ENCODE measurements at places on chromosomes 3 and 15.
A peak's percentile ranks its signal among the peaks of the same experiment; 100 is the strongest.

- no peak for DNase-seq
Measured at GRCh38 chr3:37849146-37849923, 12.3 kb upstream of the CTDSPL start.

- peak; percentile 22 for DNase-seq
Measured at GRCh38 chr3:196740481-196741248, 1.0 kb downstream of the PAK2 start.

GRCh38 chr3:65659396-65659795, 379.3 kb downstream of the MAGI1 start:
- DNase-seq, result no peak

DNA sequence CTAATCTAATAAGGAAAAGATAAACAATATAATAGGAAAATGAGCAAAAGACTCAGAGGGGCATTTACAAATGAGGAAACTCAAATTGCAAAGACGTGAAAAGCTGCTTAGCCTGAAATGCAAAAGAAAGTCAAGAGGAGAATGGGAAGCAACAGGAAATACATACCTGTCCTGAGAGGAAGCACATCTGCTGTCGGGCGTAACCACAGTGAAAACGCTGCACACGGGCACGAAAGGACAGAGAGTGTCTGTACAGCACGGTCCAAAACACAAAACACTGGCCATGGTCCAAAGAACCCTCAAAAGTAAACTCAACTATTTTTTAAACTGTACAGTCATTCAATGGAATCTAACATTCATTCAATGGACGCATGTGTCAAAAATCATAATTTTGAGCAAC, 100.6 kb downstream of the CHSY1 start:
- no peak for DNase-seq

DNA sequence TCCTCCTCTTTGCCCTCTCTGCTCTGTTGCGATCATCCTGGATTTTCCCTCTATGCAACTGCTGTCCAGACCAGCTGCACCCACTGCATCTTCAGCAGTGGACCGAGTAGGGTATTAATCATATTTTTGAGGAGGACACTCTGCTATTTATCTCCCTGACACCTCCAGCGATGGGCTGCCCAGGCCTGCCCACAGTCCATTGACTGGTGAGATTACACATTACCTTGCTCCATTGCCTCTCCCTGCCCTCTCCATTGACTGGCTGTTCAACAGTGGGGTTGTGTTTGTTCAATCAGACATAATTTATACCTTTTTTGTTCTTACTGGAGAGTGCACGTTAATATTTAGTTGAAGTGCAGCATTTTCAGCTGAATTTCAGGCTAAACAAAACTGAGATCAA, 559.3 kb upstream of the ARRDC4 start:
- no peak for DNase-seq

- no peak for DNase-seq
Measured at GRCh38 chr3:175295248-175296130, 436.4 kb downstream of the NAALADL2 start.

DNA sequence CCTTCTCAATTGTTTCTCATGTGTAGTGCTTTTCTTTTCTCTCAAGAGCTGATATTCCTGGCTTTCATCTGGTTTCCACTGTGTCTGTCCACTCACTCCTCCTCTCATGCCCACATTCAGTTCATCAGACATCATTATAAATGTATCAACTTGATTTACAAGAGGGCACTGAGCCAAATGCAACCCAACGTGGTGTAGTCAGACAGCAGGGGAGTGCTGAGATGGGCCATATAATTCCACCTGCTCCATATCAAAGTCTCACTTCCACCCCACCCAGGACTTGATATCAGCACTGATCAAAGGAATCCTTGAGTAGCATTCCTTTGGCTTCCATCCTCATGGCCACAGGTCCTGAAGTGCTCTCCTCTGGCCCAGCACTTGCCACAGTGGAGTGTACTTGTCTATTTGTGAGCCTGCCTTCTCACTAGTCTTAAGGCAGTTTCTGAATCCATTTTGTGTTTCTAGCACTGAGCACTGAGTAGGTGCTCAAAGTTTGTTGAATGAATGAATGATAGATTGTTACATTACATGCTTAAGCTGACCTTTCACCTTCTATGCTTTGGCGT, 252.8 kb downstream of the CLSTN2 start:
- no peak for DNase-seq

DNA sequence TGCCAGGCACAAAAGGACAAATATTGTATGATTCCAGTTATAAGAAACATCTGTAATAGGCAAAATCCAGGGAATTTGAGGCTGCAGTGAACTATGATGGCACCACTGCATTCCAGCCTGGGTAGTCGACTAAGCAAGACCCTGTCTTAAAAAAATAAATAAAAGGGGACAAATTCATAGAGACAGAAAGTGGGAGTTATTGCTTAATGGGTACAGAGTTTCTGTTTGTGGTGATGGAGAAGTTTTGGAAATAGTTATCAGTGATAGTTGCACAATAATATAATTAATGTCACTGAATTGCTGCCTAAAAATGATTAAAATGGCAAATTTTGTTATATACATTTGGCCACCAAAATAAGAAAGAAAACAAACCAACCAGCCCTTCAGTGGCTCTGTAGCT, 27.6 kb upstream of the CNBP start:
- DNase-seq, result no peak

- DNase-seq, result no peak
Measured at GRCh38 chr3:15199493-15200105, 6.4 kb upstream of the CAPN7 start.

DNA sequence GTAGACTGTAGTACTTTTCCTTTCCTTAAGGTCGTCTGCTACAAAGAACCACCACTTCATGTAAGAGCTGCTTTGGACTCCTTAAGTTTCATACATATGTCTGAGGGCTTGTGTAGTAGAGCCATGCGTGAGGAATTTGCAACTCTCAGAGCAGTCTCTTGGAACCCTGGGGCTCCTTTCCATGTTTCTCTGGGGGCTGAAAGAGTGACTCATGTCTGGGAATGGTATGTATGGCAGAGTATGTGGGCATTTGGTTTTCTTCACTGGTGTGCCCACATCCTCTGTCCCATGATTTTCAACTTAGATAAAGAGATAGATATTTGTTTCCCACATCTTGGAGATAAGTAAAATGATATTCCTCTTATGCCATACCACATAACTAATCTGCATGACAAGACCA, 20.6 kb upstream of the RBM5 start:
- DNase-seq, result no peak

DNA sequence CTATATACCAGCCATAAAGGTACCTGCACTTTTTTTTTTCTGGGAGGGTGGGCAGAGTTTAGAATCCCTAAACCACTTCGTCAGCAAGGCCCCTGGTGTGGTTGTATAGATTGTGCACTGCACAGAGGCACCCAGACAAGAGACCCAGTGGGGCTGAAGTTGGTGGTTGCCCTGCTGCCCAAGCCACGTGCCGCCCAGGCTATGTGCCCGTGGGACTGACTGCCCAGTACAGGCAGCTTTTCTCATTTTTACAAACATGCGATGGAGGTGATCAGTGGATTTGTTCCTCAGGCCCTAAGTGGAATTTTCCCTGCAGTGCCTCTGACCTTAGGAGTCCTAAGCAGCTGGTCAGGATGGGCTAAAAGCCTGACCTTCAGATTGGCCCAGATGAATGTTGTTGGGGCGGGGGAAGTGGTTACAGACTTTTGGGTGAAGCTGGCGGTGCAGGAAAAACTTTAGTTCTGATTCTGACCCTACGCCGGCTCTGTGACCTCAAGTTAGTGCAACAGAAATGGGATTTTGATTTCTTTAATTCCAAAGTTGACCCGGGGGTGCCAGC, 34.9 kb upstream of the LIMD1 start:
- no peak for DNase-seq

- no peak for DNase-seq
Measured at GRCh38 chr3:153897025-153897723, 224.0 kb upstream of the ARHGEF26 start.

DNA sequence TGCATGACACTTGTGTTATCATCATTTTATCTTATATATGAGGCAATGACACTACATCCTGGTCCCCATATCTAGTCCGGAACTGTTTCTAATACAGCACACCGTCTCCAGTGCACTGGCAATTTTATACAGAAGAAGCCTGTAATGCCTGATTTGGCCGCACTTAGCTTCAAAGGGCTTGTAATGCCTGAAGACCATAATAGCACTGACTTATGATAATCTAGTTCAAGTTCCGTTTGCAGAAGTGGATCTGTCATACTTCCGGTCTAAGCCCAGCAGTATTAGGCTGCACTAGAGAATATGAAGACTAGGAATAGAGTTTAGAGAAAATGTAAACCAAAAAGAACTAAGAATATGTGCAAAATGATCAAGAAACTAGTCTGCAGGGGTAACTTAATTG, 1.3 kb downstream of the BNIP2 start:
- no peak for DNase-seq

GRCh38 chr3:79521221-79521848, 246.5 kb downstream of the ROBO1 start:
- DNase-seq, result no peak

DNA sequence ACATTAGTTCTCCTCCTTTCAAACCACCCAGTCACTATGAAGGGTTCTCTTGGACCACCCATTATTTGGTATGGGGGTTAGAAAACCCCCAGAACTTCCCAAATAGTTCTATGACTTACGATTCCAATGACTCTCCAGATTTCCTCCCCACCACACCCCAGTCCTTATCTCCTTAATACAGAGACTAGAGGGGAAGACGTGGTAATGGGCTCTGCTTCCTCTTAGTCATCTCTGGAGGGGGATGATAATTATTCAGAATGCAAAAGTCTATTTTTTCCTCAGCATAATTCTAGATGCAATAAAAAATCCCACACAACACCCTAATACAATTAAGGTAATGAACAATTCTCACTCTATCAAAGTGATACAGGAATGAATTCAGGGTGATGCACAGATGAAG, 48.9 kb upstream of the CFAP161 start:
- DNase-seq, result no peak

- DNase-seq, result no peak
Measured at GRCh38 chr15:29040370-29040751, 154.6 kb downstream of the APBA2 start.

DNA sequence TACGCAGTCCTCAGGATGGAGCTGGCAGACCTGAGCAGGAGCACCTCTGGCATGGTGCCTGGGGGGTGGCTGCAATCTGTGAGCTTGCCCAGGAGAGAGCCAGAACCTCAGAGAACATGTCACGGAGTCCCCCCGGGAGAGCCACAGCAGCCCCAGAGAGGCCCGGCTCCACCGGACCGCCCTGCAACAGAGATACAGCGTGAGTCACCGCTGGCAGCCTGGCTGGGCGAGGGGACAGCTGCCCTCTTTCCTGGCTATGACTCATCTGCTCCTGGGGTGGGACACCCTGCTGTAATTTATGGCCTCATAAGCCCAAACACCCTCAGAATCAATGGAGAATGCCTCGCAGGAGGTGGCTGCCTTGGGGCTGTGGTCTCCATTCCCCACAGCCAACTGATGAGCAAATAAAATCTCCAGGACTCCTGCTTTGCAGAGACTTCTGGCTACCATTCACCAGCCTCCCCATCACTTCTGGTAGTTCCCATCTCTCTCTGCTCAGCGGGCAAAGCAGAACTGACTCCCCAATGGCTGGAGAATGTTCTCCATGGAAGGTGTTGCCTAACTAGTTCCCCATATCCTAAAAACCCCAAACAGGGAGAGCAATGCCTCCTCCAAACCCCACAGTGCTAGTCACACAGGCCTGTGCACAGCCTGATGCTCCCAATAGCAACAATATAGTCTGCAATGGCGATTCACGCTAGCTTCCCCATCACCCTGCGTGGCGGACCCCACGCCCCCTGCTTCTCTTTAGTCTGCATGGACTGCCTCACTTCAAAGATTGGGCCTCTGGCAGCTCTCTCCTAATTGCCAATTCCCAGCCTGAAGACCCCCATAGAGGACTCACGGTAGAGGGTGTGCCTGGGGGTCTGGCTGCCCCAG, 21.6 kb downstream of the ACSBG1 start:
- no peak for DNase-seq

DNA sequence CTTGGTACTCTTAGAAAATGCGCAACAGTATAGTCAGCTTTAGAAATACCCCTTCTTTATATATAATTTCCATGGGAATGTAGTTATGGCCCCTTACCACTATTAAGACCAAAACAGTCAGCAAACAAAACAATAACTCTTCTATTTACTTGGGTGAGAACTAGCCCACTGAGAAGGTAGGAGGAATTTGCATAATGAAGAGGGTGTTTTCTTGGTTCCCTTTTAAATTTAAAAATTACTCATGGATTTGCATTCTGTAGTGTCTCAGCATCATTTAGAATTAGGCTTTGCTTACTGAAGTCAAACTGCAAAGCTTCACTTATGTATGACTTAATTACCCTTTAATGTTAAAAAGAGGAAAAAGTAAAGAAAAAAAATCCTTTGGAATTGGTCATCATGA, 350.8 kb downstream of the PTPRG start:
- no peak for DNase-seq

DNA sequence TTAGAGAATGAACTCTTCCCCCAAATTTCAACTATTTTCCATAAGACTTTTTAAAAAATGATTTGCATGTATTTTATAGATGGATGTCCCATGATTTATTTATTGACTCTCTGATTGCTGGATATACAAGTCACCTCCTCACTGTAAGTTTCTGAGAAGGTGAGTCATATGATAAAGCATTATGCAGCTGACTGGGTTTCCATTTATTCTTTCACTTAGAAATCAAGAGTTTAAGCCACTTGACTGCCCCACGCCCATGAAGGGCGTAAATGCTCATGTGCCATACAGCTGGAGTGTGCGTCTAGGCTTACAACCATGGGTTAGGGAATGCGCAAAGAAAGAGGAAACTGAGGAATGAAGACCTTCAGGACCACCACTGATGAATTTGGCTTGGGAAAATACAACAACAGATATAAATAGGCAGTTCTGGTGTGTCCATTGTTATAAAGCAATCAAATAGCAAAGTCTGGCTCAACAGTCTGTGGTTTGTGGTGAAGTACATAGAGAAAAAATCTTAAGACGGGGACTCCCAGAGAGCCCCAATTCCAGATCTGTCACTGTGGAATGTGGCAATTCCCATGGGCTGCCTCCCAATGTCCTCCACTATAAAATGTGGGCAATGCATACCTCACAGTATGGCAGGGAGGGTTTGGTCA, 20.3 kb downstream of the SLCO2A1 start:
- DNase-seq, result no peak

- no peak for DNase-seq
Measured at GRCh38 chr3:146390006-146390772, 79.2 kb downstream of the PLSCR2 start.

DNA sequence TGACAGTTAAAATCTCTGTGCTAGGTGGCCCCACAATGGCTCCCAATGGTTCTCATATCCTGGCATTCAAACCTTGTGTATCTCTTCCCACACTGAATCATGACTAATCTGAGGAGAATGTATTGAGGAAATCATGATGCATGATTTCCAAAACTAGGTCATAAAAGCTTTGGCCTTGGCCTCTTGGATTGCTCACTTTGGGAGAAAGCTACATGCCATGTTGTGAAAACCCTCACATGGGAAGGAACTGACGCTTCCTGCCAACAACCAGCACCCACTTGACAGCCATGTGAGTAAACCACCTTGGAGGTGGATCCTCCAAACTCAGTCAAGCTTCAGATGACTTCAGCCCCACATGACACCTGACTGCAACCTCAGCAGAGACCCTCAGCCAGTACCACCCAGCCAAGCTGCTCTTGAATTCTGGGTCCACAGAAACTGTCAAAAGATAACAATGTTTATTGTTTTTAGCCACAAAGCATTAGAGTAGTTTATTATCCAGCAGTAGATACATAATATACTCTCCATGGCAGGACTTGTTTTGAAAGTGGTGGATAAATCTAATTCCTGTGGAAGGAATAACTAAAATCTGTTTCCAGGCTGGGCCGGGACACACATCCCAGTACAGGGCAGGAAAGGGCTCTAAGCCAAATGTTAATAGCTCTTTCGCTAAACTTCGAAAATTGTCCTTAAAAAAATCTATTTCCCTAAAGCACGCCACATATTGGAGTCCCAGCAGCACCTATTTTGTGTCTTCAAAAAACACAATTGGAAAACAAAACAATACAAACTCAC, 1.0 kb upstream of the ZNF620 start:
- no peak for DNase-seq
